AML-193 (cell line): ENCODE measurements at places on chromosomes 1 and 21.
A peak's percentile ranks its signal among the peaks of the same experiment; 100 is the strongest.

GRCh38 chr1:210236840-210237409 lies 4.3 kb downstream of the SERTAD4 start:
- DNase-seq: no peak

DNA sequence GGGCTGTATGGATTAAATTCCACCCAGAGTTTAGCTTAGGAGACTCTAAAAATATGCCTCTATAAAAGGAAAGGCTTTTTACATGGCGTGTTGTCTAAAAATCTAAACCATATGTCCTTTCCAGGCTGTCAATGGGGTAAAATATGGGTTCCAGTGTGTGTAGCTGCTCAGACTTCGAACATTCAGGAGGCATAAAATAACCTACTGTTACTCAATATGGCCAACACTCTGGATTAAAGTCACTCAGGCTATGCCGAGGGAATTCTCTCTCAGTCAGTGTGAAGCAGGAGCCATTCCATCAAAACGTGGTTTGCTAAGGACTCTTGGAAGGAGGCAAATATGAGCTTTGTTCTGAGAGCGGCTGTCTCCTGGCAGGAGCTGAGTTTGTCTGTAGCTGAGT lies 135.3 kb downstream of the RUNX1 start:
- no peak for DNase-seq

- DNase-seq: no peak
Measured at GRCh38 chr21:44666401-44667320, at the start of gene KRTAP12-2. Gene KRTAP12-2 (minus strand): TSS chr21:44666927. CDS start chr21:44666886, 41 bp downstream.

GRCh38 chr1:218948446-218948845 lies 225.2 kb upstream of the LYPLAL1 start:
- no peak for DNase-seq

- no peak for DNase-seq
Measured at GRCh38 chr1:60035921-60036320, 37.6 kb downstream of the C1orf87 start.

- no peak for DNase-seq
Measured at GRCh38 chr1:154663471-154664060, 55.6 kb upstream of the ADAR start.

- DNase-seq: no peak
Measured at GRCh38 chr1:225911191-225912130, 12.6 kb downstream of the PYCR2 start.

GRCh38 chr1:43304771-43305300 lies 4.1 kb downstream of the TIE1 start:
- DNase-seq: no peak

DNA sequence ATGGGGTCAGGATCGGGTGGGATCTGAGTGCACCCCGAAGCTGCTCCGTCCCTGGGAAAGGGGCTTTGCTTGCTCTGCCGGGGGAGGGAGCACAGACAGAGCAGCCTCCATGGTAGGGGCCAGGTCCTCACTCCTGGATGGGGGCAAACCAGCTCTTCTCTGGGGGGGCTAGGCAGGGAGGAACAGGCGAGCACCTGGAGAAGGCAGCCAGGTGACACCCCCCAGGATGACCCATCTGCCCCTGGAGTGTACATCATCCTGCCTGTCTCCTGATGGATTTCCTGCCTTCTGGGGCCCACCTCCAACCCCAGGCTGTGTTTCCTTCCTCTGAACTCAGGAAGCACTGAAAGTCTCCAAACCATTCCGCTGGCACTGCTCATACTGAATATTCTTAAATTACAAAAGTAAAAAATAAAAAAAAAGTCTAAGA lies 248.0 kb downstream of the RHOU start:
- DNase-seq: no peak

DNA sequence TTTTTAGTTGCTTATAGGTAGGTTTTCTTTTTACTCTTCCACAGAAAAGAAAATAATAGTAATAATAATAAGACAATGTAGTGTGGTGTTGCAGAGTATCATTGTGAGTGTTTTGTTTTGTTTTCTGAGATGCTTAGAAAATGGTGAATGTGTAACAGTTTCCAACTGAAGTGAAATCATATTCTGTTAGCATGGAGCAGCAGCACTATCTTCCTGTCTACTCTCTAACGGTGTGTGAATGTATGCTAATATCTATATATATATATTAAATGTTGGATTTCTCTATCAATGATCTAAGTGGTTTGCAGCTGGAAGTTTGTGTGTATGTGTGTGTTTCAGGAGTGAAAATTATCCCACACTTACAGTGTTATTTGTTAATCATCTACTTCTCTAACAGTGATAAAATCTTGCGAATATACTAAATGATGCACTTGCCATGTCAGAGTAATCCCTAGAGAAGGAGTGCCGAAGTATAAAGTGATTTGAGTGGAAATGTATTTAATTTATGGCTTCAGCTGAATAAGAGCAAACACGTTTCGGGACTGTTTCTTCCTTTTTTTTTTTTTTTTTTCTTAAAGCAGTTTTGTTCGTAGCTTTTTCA lies 377 bp downstream of the SAMD13 start:
- DNase-seq: no peak

- DNase-seq: no peak
Measured at GRCh38 chr1:69513601-69514000, 54.1 kb upstream of the LRRC7 start.

GRCh38 chr1:201582705-201583442 lies 43.9 kb downstream of the NAV1 start:
- DNase-seq: no peak

GRCh38 chr21:14300074-14300473 lies 82.9 kb downstream of the HSPA13 start:
- DNase-seq: no peak

DNA sequence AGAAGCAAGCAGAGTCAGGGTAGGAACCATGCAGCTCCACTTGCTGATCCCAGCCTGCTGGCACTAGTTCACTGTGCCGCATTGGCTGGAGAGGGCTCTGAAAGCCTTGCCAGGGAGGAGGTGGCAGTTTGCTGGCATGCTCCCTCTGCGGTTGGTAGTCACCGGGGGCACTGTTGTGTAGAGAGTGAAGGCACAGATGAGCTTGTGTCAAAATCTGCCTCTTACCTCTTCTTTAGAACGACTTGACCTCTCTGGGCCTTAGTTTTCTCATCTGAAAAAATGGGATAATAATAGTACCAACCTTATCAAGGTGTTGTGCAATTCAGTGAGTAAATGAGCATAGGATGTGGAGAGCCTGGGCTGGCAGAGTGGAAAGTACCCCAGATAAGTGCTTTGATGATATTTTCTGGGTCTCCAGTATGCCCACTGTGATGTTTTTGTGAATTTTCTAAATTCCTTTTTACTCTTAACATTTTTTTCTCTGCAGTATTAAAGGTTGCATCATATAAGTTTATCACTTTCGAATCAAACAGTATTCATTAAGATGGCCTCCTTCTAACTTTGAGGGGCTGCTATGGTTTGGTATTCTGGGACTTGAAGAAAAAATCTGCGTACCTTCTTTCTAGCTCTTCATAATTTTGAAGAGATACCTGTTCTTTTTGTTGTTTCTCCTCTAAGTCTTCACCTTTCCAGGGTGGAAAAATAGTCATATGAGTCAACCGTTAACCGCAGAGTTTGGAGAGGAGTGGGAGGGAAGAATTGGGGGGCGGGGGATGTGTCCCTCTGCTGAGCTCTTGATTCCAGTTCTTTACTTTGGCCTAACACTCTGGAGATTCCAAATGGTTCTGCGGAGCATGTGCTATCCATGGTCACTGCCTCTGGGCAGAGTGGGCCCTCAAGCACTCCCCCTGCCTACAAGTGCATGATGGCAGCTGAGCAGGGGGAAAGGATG lies 26.8 kb downstream of the SZRD1 start:
- DNase-seq: no peak

DNA sequence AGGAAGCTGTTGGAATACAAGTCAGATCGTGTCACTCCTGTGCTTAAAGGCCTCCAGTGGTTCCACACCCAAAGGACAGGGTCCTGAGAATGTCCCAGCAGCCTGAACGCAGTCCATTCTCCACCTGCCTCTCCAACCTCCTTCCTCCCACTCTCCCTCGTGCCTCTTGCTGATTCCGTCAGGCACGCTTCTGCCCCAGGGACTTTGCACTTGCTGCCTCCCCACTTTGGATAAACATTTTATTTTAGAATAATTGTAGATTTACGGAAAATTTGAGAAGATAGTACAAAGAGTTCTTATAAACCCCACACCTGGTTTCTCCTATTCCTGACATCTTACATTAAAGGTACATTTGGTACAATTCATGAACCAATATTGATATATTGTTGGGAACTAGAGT lies 28.4 kb upstream of the LDLRAP1 start:
- no peak for DNase-seq

GRCh38 chr1:215056584-215056983 lies 26.0 kb upstream of the KCNK2 start:
- no peak for DNase-seq

GRCh38 chr1:24948079-24948827 lies 18.2 kb upstream of the RUNX3 start:
- DNase-seq: no peak

- no peak for DNase-seq
Measured at GRCh38 chr1:3066250-3066711, 2.7 kb upstream of the PRDM16 start.

GRCh38 chr21:36080386-36080785 lies 10.6 kb downstream of the CBR1 start:
- DNase-seq: no peak

DNA sequence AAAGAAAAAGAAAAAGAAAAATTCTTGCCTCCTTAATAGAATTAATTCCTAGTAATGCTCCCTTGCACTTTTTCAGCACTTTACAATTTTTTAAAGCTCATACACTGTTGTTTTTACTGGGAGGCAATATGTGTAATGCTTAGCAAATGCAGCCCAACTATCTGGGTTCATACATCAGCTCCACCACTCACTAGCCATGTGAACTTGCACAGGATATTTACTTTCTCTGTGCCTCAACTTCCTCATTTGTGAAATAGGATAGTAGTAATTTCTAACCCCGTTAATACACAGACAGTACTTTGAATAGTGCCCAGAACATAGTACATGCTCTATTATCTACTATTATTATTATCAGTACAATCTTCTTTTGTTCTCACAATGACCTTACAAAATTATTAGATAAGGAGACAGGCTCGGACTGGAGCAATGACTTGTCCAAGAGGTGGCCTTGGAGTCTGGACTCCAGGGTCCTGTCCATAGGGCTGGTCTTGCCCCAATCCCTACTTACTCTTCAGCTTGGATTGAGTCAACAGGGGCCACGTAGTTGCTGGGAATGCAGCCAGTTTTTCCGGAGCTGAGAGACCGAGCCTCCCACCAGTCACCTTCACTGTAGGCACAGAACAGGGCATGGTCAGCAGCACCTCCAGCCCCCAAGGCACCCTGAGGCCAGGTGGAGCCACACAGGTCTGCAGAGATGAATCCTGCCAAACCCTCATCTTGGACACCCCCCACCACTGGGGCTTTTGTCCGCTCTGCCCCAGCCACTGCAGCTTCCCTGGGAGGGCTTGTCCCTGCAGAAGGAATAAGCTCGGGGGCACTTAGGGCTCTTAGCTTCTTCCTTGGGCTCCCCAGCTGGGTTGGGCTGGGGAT lies 13.7 kb downstream of the FGR start:
- DNase-seq: peak; percentile 49

- no peak for DNase-seq
Measured at GRCh38 chr21:42146273-42146805, 72.6 kb upstream of the ABCG1 start.

DNA sequence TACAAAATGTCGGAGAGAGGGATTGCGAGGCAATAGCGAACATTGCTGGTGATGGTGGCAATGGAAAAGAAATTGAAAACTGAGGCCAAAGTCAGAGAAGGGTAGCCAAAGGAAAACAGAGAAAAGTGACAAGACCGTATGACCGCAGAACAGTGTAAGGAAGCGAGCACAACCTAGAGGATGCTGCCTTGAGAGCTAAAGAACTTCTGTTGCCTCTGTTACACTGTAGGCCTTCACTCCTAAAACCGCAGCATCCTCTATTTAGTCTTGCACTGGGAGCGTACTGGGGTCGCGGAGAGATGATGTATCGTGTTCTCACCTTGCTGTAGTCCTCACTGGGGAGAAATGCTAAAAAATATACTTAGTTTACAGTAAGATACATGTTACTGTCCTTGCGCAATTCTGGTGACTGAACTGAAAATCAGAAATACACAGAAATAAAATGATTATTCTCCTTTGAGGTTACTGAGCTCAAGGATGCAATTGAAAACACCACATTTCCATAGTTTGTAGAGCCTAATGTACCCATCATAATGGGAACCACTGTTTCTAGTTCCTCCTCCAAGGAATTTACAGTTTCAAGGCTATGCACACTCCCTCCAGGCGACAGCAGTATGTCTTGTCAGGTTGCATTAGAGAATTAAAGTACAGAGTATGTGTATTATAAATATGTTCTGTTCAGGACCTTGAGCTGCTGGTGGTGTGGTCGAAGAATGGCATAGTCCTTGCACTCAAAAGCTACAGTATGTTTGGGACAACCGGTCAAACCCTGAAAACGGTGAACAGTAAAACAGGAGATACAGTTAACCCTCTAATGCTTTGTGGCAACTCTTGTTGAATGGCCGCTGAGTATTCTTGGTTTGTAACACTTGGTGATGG lies 1.3 kb downstream of the NEK7 start:
- peak; percentile 42 for DNase-seq

DNA sequence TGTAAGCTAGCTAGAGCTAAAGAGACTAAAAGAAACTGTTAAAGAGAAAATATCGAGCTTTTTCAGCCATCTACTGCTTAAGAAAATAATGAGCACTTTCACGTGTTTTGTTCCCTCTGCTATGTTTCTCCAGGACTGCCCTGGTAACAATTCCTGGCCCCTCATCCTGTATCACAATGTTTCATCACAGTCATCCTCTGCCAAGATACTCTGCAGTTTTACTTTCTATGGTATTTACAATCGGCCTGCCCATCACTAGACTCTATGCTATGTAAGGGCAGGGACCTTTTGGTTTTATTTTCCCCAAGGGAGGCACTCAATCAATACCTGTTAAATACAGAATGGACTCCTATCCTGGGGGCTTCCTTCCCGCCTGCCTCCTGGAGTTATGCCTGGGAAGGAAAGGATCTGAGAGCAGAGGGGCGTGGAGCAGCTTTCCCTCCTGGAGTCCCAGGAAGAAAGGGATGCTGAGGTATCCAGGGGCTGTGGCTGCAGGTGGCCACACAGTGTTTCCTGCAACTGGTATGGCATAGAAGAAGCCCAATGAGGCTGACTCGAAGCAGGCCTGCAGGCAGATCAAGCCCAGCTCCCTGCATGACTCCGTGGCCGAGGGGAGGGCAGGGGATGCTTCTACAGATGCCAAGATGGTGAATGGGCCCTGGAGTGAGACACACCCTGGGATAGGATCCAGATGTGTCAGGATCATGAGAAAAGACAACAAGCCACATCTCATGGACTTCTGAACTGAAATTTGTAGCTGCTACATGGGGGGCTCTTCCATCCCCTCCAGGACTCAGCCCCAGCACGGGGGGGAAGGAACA lies 52.9 kb downstream of the MATN1 start:
- no peak for DNase-seq

GRCh38 chr1:30764939-30765555 lies 7.5 kb upstream of the LAPTM5 start:
- no peak for DNase-seq

- no peak for DNase-seq
Measured at GRCh38 chr1:183922197-183922596, 115.3 kb downstream of the COLGALT2 start.

GRCh38 chr1:79376106-79376505 lies 369.6 kb upstream of the ADGRL4 start:
- no peak for DNase-seq
